T-helper 9 cell (primary cell): ENCODE measurements at places on chromosomes 1 and 21.

- no peak for DNase-seq
These were observed 69.1 kb downstream of the KCNJ15 start for GRCh38 chr21:38325731-38326420.

GRCh38 chr1:110196917-110197765 is 13.0 kb upstream of the KCNC4 start:
- DNase-seq, result peak; percentile 34

DNA sequence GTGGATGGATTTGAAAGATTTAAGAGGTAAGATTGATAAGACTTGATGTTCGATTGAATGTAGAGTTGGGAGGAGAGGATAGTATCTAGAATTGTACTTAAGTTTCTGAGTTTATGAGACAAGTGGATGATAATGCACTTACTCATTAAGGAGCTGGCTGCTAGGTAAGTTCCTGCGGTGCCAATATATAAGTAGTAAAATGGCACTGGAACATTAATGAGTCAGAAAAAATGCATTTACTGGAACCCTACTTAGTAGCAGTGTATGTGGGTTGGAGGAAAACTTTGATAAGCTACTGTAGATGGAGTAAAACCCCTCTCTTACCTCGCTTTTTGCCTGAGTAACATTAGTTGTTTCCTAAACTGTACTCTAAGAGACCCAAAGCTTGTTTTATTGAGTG is 68.2 kb downstream of the ZFYVE9 start:
- DNase-seq, result no peak

DNA sequence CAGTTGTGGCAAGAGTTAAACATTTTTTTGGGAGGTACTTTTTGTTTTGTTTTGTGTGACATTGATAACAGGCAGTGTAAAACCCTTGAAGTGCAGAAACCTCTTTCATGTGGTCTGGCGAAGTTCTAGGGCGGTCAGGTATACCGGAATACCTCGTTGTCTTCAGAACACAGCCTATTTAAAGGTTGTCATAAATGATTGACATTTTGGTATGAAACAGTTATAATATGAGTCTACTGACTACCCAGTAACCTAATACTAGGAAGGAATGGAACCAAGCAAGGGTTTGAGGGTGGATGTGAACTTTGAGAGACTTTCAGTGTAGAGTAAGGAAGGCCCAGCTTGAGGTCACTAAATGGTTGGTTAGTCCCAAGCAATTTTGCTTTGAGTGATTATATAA is 40.5 kb downstream of the PATJ start:
- peak; percentile 50 for DNase-seq

DNA sequence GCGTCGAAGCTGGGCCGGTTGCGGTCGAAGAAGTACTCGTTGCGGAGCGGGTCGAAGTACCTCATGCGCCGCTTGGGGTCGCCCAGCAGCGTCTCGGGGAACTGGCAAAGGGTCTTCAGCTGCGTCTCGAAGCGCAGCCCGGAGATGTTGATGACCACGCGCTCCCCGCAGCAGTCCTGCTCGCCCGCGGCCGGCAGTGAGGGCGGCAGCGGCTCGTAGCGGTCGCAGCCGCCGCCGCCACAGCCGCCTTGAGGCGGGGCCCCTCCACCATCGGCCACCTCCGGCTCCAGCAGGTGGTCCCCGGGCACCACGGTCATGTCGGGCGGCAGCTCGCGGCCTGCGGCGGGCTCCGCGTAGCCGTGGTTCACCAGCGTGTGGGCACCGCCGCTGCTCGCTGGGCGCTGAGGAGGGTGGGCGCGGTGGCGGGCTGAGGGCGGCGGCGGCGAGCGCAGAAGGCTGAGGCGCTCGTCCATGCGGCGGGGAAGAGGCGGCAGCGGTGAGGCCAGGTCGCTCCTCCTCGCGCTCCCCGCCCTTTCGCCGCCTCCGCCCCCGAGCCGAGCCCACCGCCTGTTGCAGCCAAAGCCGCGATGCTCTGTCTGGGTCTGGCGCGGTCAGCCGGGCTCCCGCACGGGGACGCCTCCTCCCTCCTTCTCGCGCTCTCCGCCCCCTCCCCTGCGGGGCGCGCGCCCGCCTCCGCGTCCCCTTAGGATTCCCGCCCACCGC is at the start of gene KCNA3:
KCNA3 (minus strand) TSS at position 604 of the 723 bp plus-strand sequence; CDS start at position 473, 131 bp downstream.
- DNase-seq, result peak; percentile 64

DNA sequence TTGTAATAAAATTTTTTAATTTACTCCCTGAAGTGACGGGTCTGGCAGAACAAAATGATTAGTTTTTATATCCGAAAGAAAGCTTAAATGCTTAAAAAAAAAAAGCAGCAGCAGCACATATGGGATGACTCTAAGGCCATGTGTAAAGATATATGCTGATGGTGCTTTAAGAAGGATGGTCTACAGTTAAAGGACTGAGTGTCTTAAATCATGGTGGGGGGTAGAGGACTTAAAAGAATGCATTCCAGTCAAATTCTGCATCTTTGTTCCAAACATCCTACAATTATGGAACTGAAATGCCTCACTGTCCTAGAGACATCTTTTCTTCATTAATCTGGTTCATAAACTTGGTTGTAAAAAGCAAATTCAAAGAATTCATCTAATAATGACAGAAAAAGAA is 7.0 kb downstream of the KDM5B start:
- DNase-seq, result no peak

DNA sequence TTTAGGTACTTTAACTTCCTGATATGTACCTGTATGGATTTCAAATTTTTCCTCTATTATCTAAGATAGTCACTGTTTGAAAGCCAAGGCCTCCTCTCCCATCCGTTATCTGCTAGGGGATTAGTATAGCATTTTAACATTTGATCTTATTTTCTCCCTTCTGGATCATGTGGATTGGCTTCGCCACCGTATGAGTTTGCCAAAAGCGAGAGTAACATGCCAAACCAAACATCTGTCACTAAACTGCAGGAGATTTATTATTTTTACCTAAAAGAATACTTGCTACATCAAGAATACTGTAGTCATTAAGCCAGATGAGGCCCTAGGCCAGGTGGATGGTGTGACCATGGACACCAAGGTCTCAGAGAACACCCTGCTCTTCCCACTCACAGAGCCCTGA is 28.5 kb upstream of the EEIG2 start:
- no peak for DNase-seq
